ENCODE measurements at places on chromosomes 16 and 17.

GRCh38 chr16:84648595-84649510, 542 bp downstream of the KLHL36 start:
- no peak for DNase-seq

DNA sequence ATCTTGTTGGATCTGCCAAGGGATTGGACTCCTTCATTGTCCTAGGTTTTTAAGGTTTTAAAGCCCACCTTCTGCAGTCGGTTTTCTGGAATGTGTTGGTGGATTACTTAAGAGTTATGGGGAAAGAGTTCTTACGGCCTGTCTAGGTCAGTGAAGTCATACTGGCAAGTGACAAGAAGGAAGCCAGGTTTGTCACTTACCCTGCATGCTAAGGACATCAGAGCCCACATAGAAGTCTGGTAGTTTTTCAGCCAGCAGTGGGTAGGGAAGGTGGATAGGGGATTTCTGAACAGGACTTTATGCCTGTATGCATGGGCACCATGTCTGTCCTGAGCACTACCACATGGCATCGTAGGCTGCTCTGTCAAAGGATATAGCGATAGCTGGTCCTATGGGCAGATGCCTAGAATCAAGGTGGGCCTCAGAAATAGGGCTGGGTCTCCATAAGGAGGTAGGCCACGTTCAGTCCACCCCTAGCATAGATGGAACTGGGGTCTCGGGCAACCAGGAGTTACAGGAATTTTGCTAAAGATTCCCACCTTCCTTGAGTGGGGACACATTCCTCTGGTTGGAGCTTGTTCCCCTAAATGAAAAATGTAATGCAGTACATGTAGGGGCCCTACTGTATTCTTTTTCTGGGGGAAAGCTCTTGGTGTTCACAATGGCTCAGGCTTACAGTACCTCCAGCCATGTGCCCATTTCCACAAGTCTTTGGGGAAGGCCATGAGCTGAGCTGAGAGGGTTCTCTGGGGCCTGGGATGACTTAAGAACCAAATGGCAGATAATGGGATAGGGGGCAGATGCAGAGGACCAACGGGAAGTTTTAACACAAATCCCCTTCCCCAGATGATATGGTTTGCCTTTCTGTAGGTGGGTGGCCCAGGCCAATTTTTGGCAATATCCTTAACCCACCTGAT, 27.5 kb downstream of the TRPV2 start:
- no peak for DNase-seq

- peak; percentile 94 for DNase-seq
Observed at GRCh38 chr16:24700549-24701392, 28.7 kb upstream of the TNRC6A start.

GRCh38 chr17:48510761-48511604, 19.8 kb downstream of the HOXB1 start:
- no peak for DNase-seq

- no peak for DNase-seq
Observed at GRCh38 chr16:35562471-35562870, 2103.1 kb downstream of the TP53TG3F start.

GRCh38 chr17:51820252-51820651, 338.3 kb downstream of the CA10 start:
- DNase-seq: no peak

GRCh38 chr17:16472539-16472938, 19.5 kb downstream of the LRRC75A start:
- no peak for DNase-seq

- no peak for DNase-seq
Observed at GRCh38 chr17:80119271-80119791, 17.9 kb downstream of the GAA start.

- DNase-seq: no peak
Observed at GRCh38 chr17:47654991-47655390, 5.3 kb downstream of the KPNB1 start.

DNA sequence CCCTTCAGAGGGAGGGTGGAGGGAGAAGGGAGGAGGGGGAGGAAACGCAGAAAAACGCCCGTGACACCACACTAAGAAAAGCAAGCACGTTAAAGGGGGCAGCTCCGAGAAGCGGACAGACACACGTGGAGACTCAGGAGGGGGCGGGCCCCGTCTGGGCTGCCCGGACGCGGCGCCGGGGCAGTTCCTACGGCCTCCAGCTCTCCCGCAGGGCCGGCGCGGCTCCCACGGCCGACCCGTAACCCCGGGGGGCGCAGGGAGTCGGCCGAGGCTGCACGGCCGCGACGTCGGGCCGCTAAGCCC, 362 bp downstream of the KLHDC4 start:
- DNase-seq: no peak

DNA sequence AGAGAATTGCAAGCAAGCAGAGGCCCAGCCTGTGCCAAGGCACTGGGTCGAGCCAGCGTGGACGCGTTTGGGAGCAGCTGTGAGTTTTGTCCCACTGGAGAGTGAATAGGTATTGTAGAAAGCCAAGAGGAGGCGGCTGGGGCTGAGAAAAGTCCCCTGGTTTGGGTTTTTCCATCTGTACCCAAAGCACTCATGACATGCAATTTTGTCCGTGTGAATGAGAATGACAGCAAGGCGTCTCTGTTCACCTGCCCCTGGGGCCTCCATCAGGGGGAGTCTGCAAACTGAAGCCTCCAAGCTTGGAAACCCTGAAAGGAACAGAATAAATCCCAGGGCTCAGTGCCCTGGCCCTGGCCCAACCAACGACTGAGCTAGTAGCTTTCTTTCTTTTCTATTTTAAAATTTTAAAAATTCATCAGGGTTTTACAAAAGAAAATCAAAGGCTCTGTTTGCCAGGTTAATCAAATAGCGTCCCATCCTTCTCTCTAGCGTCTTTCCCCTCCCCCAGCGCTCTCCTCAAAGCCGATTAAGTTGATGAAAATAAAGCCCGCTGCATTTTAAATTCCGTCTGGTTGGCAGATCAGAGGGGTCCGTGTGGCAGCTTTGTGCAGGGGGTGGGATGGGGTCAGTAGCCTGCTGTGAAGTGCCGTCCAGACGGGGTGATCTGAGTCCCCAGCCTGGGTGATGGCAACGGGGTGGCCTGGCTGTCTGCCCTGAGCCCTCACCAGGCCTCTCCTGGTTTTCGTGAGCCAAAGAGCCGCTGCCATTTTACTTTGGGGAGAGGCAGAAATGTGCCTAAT, 171.0 kb downstream of the KATNIP start:
- DNase-seq: no peak

DNA sequence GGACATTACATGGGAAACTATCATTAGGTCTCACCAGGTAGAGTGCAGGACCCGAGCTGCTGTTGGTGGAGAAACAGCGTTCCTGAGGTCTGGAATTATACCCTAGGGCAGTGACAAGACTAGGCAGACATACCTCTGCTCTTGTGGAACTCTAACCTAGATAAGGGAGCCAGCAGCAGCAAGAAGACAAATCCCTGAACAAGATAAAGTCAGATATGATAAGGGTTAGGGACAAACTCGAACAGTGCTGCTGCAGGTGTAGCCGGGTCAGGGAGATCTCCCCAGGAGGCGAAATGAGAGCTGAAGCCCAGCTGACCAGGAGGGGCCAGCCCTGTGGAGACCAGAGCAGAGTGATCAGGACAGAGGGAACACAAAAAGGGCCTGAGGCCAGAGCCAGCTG, 34.7 kb downstream of the ARSG start:
- no peak for DNase-seq

- no peak for DNase-seq
Observed at GRCh38 chr17:57357830-57358430, 101.6 kb downstream of the MSI2 start.

- DNase-seq: peak; percentile 61
Observed at GRCh38 chr17:45218895-45219661, 2.6 kb upstream of the FMNL1 start.

- peak; percentile 63 for DNase-seq
Observed at GRCh38 chr17:78865682-78866390, 25.2 kb upstream of the USP36 start.

GRCh38 chr17:75917141-75917916, 12.6 kb upstream of the MRPL38 start:
- no peak for DNase-seq

DNA sequence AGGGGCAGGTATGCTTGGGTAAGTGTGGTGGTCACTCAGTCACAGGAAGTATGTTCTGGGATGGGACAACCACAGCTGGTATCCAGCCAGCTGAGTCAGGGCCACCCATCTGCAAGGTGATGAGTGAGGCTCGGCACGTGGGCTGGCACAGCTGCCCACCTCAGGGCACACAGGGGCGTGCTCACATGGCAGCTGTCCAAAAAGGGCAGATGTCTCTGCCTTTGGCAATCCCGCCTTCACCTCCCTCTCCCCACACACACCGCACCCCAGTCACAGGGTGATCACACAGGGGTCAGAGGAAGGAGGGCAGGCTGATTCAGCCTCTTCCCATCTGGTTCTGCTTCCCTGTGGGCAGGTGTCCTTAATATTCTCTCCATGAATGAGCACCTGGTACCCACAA, 85.9 kb upstream of the TOB1 start:
- DNase-seq: no peak

GRCh38 chr17:44780161-44780560, 21.4 kb downstream of the ADAM11 start:
- no peak for DNase-seq

DNA sequence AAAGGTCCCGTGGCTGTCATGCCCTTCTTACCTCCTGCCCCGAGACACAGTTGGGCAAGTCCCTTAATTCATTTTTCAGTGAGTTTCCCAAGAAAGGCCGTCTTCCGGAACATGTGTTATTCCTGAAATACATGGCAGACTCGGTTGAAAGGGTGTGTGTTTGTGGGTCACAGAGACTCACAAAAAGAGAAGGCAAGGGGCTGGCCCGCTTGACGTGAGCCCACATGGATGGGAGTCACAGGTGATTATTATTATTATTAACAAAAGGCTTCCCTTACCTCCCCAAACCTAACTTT, 34.1 kb upstream of the CCR7 start:
- DNase-seq: no peak
